ENCODE measurements at places on chromosomes 16 and 17.

DNA sequence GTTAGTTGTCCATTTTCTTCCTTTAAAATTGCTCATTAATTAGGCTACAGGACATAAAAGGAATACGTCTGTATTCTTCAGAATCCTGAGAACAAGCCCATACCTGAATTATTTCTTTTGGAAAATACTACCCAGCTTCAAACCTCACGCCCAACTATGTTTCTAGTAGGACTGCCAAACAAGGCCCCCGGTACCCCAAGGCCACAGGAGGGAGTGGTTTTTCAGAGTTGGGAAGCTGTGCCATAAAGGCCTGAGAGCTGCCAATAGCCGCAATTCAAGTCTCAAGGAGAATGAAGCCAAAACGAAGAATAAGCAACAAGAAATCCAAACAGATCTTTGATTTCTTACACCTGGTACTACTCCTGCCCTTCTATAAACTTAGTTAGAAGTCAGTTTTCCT is 48.3 kb downstream of the UBE2G1 start:
- DNase-seq, result no peak

GRCh38 chr17:49990921-49991320 is 4.1 kb downstream of the DLX3 start:
- DNase-seq, result no peak

DNA sequence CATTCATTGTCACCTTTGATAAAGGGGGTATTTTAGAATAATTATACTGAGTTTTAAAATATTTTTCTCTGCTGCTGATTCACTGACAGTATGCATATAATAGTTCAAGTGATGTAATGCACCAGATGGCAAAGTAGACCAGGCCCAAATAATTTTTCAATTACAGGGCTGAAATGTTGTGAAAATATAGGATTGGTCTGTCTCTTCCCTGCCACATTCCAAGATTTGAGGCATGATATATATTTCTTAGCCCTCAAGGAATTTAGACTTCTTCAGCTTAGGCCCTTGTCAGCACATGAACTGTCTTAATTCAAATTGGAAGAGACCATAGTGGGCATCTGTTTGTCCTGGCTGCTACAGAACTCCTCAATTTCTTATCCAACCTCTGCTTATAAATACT is 39.2 kb upstream of the SLC12A3 start:
- DNase-seq, result no peak

GRCh38 chr16:19771040-19771439 is 53.0 kb downstream of the IQCK start:
- DNase-seq, result no peak

DNA sequence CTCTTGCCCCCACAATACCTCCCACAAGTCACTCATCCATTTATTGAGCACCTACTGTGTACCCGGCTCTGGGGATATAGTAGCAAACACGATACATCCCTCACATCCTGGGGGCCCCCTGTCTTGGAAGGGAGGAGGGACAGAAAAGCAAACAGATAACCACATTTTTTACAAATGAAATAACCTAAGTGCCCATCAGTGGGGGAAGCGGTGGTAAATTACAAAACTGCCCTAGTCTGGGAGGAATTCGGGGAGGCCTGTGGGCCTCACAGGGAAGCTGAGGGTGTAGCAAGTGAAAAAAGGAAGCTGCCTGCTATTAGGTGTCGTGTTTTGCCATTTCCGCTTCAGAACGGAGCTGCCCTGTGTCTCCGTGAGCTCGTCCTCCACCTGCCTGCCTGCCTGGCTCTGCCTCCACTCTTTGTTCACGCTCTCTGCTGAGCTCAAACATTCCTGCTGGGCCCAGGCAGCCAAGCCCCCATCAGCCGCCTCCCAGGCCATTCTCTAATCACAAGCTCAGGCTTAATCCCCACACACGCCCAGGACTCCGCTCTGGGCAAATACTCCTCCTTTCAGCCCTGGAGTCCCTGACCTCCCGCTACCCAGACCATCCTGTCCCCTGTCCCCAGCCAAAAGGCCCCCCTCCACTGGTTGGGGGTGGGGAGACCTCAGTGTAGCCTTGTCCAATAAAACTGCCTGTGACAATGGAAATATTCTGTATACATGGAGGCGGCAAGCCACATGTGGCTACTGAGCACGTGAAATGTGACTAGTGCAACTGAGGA is 10.2 kb upstream of the SEC14L5 start:
- no peak for DNase-seq

DNA sequence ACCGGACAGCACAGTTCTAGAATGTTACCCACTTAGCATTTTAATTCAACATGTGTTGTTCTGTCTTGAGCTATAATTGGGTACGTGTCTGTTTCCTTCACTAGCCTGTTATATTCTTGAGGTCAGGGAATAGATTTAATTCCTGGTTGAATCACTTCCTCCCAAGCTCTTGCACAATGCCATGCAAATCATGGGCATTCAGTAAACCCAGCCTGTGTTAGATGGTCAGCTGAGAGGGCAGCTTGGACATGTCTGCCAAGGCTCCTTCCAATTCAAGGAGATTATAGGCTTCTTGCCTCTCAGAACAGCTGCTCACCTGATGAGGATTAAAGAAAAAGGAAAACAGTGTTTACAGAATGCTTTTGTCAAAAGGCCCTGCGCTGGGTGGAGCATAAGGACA is 12.6 kb downstream of the C1QTNF1 start:
- no peak for DNase-seq

- DNase-seq, result no peak
Measured at GRCh38 chr17:59527931-59528330, 37.5 kb upstream of the DHX40 start.

- no peak for DNase-seq
Measured at GRCh38 chr16:86927699-86928098, 349.4 kb downstream of the FOXL1 start.

DNA sequence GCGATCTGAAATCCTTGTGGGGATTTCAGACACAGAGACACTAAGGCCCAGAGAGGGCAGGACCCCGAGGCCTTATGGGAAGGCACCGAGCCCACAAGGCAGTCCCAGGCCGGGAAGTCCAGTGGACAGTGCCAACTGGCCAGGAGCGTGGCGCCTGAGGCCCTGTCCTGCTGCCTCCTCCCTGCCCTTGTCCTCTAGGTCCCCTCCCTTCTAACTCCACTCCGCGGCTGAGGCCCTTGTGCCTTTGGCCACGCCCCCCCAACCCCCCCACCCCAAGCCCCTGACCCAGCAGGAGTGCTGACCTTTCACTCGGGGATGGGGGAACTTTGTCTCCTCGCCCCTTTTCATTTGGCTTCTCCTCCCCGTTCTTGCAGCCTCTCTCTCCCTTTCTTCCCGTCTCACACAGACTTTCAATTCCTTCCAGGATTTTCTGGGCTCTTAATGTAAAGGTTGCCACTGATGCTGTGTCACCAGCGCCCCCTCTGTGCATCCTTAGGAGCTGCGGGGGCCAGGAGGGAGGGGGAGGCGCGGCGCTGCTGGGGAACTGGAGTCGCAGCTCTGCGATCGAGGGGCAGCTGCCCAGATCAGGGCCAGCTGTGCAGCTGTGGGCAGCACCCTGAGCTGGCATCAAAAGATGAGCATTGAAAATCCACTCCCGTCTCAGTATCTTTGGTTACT is 29.1 kb downstream of the CRHR1 start:
- no peak for DNase-seq

DNA sequence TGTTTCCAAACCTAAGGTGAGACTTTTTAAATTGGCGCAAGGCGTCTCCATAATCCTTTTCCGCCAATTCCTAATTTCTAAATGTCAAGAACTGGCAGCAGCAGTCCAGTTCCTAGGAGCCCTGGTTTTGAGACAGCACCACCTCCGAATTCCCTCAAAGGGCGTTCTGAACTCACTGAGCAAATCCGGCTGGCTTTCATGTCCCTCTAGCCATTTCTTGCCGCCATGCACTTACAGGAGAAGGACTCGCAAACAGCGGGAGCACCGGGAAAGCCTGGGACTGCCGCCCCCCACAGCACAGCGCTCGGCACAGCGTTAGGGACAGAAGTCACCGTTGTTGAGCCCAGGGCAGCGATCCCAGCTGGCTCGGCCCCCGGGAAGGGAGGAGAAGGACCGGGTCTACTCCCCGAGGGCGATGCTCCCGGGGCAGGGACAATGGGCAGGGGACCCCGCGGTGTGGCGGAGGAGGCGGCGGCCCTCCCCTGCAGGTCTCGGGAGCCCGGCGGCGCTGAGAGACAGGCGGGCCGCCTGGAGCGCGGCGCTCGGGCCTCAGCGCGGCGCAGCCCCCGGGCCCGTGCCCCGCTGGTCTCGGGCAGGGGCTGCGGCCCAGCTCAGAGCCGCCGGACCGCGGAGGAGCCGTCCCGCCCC is 545 bp downstream of the ARHGAP17 start:
- DNase-seq, result peak; percentile 38

GRCh38 chr17:601244-601925 is 113.3 kb downstream of the VPS53 start:
- no peak for DNase-seq

DNA sequence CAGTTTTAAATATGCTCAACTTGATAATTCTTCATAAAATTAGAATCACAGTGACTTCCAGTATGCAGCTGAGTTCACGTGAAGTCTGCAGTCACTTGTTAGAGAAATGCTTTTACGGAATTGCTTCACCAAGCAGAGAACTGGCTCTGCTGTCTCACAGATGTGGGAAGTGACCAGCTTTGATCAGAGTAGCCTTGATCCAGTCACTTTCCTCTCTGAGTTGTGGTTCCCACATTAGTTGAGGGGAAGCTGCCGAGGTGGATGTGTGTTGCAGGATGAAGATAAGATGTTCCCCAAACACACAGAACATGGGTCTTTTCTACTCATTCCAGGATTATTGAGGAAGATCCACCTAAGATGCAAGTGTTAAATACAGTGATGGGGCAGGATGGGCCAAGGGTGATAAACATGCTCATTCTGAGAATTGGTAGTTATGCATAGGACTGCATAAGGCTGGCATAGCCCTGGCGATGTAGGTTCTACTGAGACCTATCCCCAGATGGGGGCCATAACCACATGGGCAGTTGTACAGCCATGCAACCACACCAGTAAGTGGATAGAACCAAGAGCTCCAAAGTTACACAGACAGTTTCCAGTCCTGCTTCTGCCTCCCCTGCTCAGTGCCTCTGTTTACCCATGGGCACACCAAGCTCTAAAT is 168.9 kb upstream of the MAF start:
- DNase-seq, result no peak

DNA sequence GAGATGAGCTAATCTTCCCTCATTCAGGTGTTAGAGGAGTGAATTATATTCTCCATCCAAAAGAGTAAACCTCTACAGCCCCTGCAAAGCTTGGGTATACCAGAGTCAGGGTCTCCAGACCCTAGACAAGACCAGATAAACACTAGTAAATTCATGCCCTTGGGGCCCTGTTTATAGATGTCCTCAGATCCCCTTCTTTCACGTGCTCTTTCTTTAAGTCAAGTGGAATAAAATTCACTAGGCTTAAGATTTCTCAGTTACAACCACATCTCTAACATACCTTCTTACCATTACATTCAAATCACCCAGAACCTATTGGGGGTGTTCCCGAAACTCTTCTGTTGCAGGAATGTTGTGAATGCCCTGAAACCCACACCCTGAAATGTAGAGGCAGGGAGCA is 2.2 kb upstream of the C17orf58 start:
- no peak for DNase-seq

GRCh38 chr16:22321340-22322001 is 24.3 kb downstream of the POLR3E start:
- peak; percentile 34 for DNase-seq

- no peak for DNase-seq
Measured at GRCh38 chr16:53530741-53531140, 27.7 kb upstream of the AKTIP start.

GRCh38 chr16:83955218-83956130 is 2.4 kb downstream of the OSGIN1 start:
- no peak for DNase-seq

GRCh38 chr17:35890774-35891155 is 10.6 kb upstream of the CCL5 start:
- DNase-seq, result no peak

DNA sequence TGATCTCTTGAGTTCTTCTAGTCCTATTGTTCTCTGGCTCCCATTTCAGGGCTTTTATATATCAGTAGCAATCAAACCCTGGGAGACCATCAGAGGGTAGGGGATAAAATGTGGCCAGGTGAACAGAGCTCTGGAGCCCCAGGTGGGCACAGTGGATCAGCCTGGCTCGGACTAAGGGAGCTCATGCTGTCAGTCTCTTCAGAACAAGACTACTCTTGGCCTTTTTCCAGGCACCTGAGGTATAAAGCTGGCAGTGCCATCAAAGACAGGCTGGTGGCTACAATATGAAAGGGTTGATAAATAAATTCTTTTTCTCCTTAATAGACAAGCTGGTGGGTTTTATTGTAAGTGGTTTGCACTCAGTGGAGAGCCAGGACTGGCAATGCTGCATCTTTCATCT is 160.0 kb upstream of the CCL2 start:
- DNase-seq, result no peak

GRCh38 chr17:58530655-58531054 is 16.2 kb upstream of the MTMR4 start:
- no peak for DNase-seq

GRCh38 chr17:81131486-81132196 is 33.7 kb upstream of the PVALEF start:
- DNase-seq, result no peak

GRCh38 chr16:73051226-73051625 is 3.3 kb upstream of the ZFHX3 start:
- no peak for DNase-seq

DNA sequence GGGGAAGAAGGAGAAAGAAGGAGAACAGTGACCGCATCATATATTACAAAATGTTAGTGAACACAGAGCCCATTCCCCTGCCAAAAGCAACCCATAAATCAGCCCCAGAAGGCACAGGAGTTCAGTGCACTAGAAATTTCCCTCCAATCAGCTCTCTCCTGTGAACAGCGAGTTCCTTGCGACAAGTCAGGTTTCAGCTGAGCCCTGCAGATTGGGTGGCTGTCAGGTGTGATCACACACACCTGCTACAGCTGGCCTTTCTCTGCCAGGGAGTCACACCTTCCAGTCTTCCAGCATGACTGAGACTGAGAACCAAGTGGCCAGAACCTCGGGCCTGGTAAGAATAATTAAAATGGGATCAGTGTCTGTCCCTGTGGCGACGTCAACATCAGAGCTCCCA is 60.2 kb downstream of the SHISA9 start:
- no peak for DNase-seq

- DNase-seq, result no peak
Measured at GRCh38 chr16:76681296-76681695, 404.1 kb downstream of the CNTNAP4 start.

DNA sequence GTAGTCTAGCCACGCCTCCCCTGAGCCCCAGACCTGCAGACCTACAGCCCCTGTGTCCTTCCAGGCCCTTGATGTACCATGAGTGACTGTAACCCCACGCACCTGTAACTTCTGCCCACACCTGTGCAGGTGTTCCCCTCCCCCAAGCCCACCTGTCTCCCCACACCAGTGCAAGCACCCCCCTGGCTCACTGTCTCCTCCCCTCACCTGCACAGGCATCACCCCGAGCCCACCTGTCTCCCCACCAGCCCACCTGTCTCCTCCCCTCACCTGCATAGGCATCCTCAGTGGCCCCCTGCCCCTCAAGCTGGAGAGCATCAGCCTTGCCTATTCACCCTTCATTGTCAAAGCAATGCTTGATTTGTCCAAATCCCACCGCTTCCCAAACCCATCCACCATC is 32.3 kb upstream of the ZC3H18 start:
- DNase-seq, result no peak

Measured in left renal pelvis (tissue), 4 donors.